ENCODE measurements at places on chromosomes 5 and 9. TPM values are rescaled to one million over a fixed set of nuclear protein-coding genes. Genes with fewer than 3 reads are reported as not detected.

BRINP1 gene
- 0.56 TPM for total RNA-seq

ERAP2 gene
- total RNA-seq = 65.5 TPM

GFPT2 gene
- total RNA-seq = 1.1 TPM

TPM2 gene
- total RNA-seq = 805 TPM

PRKAA1 gene
- 166 TPM for total RNA-seq

TPRN gene
- total RNA-seq = 5.2 TPM

KCNT1 gene
- not detected for total RNA-seq

GPR150 gene
- 0.13 TPM for total RNA-seq

CDH12 gene
- not detected for total RNA-seq

EMB gene
- 6.9 TPM for total RNA-seq

POLR3G gene
- total RNA-seq = 2.0 TPM

LRRC26 gene
- total RNA-seq = not detected

ADAMTS16 gene
- not detected for total RNA-seq

IL5 gene
- not detected for total RNA-seq

C9orf43 gene
- 0.44 TPM for total RNA-seq

SPINK13 gene
- not detected for total RNA-seq

ATP10B gene
- not detected for total RNA-seq

SCGB3A2 gene
- total RNA-seq = not detected

CCDC187 gene
- total RNA-seq = under 0.01 TPM

TNFSF8 gene
- not detected for total RNA-seq

RPP25L gene
- total RNA-seq = 13.1 TPM

IER5L gene
- total RNA-seq = 93.7 TPM

BASP1 gene
- total RNA-seq = 93.8 TPM

ARHGEF39 gene
- 0.44 TPM for total RNA-seq

C5orf46 gene
- 0.66 TPM for total RNA-seq

IGIP gene
- 19.3 TPM for total RNA-seq

KCNIP1 gene
- not detected for total RNA-seq

PSD2 gene
- total RNA-seq = 0.13 TPM

ZNF483 gene
- total RNA-seq = 1.3 TPM

RASGEF1C gene
- not detected for total RNA-seq

NUTM2G gene
- total RNA-seq = not detected

TMEM252 gene
- not detected for total RNA-seq

PFDN1 gene
- total RNA-seq = 43.2 TPM

INSYN2B gene
- 1.4 TPM for total RNA-seq

MRRF gene
- 34.5 TPM for total RNA-seq

TSLP gene
- total RNA-seq = 18.9 TPM

KIAA0825 gene
- 4.1 TPM for total RNA-seq

BTNL3 gene
- total RNA-seq = not detected

OGN gene
- total RNA-seq = 2.0 TPM

EGFLAM gene
- total RNA-seq = 8.9 TPM

SLC6A18 gene
- total RNA-seq = not detected

FRMPD1 gene
- not detected for total RNA-seq

NUDT12 gene
- total RNA-seq = 14.1 TPM

PCDHGA8 gene
- 2.2 TPM for total RNA-seq

REEP2 gene
- total RNA-seq = 6.8 TPM

MYORG gene
- 0.92 TPM for total RNA-seq

MYOZ3 gene
- 0.40 TPM for total RNA-seq

NADK2 gene
- total RNA-seq = 20.1 TPM

DRD1 gene
- 0.53 TPM for total RNA-seq

EGFL7 gene
- 15.5 TPM for total RNA-seq

IL9 gene
- total RNA-seq = not detected

HTR1A gene
- not detected for total RNA-seq

PCSK1 gene
- 0.81 TPM for total RNA-seq

NEUROG1 gene
- total RNA-seq = not detected

THBS4 gene
- total RNA-seq = 1.3 TPM

TAF11L10 gene
- not detected for total RNA-seq

CDH9 gene
- not detected for total RNA-seq
